ENCODE measurements at places on chromosomes 2 and 18. TPM values are rescaled to one million over a fixed set of nuclear protein-coding genes. Genes with fewer than 3 reads are reported as not detected.
A peak's percentile ranks its signal among the peaks of the same experiment; 100 is the strongest.

PLCL1 gene
- total RNA-seq, result 0.40 TPM

GCG gene
- total RNA-seq, result 0.29 TPM

ACKR3 gene
- 7.4 TPM for total RNA-seq

CCDC74A gene
- 71.9 TPM for total RNA-seq

PTPRM gene
- 1.2 TPM for total RNA-seq

B3GNT7 gene
- total RNA-seq, result 10.1 TPM

CRIM1 gene
- 6.5 TPM for total RNA-seq

CYP1B1 gene
- total RNA-seq, result 10.1 TPM

KIAA2012 gene
- total RNA-seq, result not detected

CABYR gene
- 1.0 TPM for total RNA-seq

SERPINB12 gene
- not detected for total RNA-seq

- DNase-seq, result no peak
These were observed 323.5 kb downstream of the CELF4 start for GRCh38 chr18:37242091-37242490.

- no peak for DNase-seq
These were observed 382.6 kb downstream of the EPHA4 start for GRCh38 chr2:221189431-221190067.

GRCh38 chr2:107730898-107731297 is 95.8 kb upstream of the RGPD4 start:
- no peak for DNase-seq

DNA sequence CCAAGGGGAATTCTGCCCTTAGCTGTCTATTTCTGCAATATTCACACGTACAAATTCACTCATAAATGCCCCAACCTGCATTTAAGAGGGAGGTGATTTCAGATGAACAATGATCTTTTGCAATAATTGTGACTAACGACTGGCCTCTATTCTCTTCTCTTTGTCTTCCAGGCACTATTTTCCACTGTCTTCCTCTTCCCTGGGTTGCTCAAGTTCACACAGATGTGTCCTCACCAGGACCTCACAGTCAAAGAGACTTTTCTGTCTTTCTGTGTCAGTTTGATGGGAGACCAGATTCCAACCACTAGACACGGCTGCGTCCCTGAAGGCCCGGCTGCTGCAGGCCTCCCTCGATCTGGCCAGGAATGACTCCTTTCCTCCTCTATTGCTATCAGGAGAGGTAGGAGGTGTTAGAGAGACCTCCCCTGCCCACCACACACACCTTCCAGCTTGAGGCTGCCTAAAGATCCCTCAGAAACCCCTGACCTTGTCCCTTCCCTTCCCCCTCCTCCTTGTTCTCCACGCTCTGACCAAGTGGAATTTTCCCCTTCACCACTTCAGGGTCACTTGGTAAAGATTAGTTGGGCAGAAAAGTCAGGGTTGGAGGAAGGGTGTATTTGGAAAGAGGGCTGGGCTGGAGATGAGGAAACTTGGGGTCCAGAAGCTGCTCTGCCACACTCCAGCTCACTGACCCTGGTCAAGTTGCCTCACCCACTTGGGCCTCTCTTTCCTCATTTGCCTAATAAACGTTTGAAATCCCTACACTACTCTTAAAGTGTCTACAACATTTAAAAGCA is 109.2 kb upstream of the COPS8 start:
- DNase-seq, result no peak

- DNase-seq, result peak; percentile 5
These were observed 105.0 kb upstream of the SMAD7 start for GRCh38 chr18:49055754-49056172.

- no peak for DNase-seq
These were observed 611.0 kb downstream of the KCNJ3 start for GRCh38 chr2:155309483-155309882.

GRCh38 chr2:238488347-238488826 is 61.7 kb downstream of the ASB1 start:
- no peak for DNase-seq

GRCh38 chr2:43905871-43906270 is 67.1 kb downstream of the ABCG8 start:
- no peak for DNase-seq

DNA sequence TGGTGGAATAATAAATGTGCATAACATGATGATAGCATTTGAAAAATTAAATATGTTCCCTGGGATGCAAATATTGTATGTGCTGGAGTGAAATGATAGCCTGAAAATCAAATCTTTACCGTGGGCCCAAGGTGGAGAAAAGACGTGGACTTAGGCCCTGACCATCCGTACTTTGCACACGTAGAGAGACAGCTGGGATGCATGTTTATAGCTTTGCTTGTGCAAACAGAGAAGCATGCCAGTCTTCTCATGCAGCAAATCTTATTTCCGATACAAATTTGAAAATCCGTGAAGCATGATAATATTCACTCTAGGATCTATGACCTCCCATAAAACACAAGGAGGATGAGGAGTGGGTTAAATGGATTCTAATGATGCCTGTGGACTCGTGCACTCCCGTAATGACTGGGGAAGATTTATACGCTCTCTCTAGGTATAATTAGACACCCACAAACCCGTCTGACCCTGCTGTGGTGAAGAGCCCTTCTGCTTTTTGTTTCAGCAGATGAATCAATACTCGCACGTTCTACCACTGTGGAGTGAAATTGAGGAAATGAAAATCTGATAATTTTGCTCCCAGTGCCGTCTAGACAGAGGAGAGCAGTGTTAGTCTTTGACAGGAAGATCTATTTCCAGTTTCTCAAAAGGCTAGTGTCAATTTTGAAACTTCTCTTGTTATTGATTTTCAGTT is 810.3 kb upstream of the SALL3 start:
- no peak for DNase-seq

DNA sequence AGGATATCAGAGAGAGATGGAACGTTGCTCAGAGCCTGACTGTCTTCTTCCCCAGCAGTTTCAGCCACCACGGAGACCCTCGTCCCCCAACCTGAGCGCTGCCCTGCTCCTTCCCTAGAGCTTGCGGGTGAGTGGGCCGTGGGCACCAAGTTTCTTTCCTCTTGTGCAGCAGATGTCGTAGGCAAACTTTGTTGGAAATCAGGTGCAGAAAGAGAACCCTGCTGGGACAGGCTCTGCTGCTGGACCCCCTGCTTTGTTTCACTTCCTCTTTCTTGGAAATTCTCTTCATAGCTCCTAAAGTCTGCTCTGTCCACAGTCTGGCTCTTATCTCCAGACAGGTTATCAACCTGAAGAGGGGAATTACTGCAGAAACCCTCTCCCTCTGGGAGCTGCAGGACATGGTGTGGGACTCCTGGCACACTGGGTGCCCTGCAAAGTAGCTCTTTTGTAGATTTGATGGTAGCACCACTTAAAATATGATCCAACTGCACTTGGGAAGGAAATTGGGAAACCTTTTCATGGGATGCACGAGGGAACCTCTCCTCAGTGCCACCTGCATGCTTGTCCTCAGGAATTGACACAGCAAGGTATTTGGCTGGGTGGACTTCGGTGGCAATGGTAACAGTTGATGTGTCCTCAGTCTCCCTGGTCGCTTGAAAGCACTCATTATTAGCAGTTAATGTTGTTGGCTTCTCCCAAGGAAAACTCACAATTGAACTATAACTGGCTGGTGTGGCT is 92.2 kb downstream of the ALPK2 start:
- DNase-seq, result no peak

DNA sequence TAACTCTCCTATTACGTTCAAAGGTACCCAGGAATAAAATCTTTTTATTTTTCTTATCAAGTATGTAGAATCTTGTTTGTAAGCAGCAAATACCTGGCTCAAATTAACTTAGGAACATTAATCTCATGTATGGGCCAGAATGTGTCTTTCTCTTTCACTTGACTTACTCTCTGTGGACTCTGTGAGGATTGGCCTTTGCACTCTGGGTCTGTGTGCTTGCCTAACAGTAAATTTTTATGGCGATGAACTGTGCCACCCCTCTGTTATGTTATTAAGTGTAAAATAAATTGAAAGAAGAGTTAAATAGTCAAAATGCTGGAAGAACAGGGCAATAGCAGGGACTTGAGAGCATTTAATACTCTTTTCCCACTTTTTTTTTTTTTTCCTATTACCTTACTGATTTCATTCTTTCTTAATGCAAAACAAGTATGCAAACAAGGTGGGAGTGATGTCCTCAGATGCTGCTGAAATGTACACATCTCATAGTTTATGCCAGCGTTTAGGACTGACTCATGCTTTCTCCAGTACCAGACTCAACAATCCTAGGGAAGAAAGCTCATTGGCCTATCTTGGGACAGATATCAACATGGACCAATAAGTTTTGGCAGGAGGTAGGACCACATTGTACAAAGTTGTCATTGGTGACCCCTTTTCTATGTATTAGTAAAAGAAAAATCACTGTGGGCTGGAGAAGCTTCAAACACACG is 25.5 kb downstream of the LYPD6 start:
- DNase-seq, result no peak

DNA sequence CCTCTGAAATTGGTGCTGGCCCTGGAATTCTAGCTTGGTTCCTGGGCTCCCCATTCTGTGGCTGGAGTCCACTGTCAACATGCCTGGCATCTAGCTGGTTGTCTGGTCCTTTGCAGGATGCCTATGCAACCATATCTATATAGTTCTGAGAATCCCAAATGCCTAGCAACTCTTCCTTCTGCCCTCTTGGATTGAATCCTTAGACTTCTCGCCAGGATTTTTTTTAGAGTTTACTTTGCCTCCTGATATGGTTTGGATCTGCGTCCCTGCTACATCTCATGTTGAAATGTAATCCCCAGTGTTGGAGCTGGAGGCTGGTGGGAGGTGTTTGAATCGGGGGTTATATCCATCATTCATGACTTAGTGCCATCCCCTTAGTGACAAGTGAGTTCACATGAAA is 65.0 kb upstream of the LYPD1 start:
- no peak for DNase-seq

DNA sequence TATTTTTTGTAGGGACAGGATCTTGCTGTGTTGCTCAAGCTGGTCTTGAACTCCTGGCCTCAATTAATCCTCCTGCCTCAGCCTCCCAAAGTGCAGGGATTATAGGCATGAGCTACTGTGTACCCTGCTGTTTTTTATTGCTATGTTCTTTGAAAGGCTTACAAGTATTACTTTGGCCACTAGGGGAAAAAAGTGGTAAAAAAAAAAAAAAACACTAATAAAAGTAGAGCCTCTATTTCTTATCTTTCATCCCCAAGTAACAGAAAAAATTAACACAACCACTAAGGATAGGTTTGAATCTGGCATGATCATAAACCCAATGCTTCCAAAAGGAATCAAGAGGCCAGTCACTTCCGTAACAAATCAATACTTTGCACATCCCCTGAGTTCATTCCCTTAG is 11.6 kb downstream of the NOL10 start:
- no peak for DNase-seq

- no peak for DNase-seq
These were observed 689 bp downstream of the RPRD1A start for GRCh38 chr18:36066686-36067054.

- DNase-seq, result no peak
These were observed 270.9 kb upstream of the TCF4 start for GRCh38 chr18:55858661-55859515.

DNA sequence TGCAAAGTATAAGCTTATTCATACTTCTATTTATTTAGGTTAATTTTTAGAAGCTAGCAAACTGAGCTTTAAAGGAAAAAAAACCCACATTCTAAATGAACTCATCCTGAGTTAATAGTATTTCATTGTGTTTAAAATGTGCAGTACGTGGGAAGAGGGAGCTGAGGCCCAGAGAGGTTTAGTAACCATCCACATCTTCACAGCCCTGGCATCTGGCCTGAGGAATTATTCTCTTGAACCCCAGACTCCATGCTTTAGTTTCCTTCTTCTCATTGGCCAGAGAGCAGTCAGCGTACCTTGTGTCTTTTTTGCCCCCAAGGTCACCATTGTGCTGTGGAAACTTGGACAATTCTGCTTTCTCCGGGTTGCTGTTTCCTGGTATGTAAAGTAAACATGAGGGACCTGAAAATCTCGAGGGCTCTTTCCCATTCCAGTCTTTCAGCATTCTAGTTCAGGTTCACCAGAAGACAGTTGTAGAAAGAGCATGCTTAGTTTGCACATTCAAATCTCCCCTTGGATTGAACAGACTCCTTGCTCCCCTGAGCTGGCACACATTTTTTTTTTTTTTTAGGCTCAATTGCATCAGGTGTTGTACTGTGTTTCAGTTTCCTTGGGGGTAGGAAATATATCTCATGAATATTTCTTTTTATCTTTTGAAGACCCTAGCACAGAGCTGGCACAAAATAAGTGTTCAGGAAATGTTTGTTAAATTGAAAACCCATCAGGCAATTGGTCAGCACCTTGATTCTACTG is 81.4 kb downstream of the MYCN start:
- no peak for DNase-seq

- DNase-seq, result no peak
These were observed 173.0 kb downstream of the BCL11A start for GRCh38 chr2:60380411-60380810.

GRCh38 chr2:6877402-6878304 is at the start of gene RSAD2:
Gene RSAD2, plus strand, starts transcription at chr2:6877777. Its CDS starts 24 bp downstream, at chr2:6877801.
- peak; percentile 15 for DNase-seq

GRCh38 chr18:3486512-3486911 is 36.5 kb downstream of the TGIF1 start:
- no peak for DNase-seq
